ENCODE measurements at places on chromosomes 4 and X.

DNA sequence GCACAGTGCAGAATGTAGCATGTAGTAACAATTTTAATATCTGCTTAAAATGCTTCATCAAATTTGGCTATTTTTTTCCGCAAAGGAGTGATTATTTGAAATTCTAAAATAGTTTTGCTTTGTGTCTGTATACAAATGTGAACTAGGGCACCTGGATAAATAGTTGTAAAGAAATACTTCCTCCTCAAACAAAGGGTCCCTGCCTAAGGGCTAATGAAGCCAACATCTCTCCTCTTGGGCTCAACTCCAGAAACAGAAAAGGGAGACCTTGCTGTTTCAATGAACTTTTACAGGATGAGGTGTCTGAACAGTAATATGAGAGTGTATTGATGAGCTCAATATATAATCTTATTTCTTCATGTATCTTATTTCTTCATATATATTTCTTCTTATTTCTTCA is 30.8 kb upstream of the SCOC start:
- no peak for DNase-seq

DNA sequence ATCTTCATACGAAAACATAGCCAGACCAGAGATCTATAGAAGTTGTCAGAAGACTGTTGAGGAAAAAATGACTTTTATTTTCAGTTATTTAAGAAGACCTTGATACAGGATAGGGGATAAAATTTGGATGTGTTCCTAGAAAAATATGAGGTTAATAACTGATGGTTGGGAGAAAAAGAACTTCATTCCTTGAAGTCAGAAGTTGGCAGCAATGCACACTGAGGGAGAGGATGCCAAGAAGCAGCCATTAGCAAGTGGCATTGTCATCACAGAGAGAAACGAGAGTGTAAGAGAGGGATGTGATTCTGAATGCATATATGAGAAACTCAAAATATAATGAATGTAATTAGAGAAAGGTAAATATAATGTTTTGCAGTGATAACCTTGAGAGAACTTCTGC is 382.1 kb upstream of the EPHA5 start:
- DNase-seq = no peak

GRCh38 chrX:130836447-130836846 is 66.6 kb downstream of the ENOX2 start:
- DNase-seq = no peak

DNA sequence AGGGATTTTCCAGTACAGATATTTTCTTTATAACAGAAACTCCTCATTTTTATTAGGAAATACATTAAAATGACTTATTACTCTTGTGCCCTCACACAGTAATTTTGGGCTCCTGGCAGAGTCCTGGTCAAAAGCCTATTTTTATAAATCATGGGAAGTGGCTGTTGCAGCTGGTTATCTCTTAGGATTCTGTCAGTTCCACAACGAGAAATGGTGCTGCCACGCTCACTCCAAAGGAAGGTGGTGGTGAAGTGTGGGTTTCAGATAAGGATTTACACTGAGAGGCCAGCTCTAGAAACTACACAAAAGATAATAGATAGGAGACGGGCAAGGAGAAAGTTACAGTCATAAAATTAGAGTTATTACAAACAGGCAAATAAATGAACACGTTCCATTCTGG is 159.2 kb upstream of the FAM241A start:
- DNase-seq = no peak

DNA sequence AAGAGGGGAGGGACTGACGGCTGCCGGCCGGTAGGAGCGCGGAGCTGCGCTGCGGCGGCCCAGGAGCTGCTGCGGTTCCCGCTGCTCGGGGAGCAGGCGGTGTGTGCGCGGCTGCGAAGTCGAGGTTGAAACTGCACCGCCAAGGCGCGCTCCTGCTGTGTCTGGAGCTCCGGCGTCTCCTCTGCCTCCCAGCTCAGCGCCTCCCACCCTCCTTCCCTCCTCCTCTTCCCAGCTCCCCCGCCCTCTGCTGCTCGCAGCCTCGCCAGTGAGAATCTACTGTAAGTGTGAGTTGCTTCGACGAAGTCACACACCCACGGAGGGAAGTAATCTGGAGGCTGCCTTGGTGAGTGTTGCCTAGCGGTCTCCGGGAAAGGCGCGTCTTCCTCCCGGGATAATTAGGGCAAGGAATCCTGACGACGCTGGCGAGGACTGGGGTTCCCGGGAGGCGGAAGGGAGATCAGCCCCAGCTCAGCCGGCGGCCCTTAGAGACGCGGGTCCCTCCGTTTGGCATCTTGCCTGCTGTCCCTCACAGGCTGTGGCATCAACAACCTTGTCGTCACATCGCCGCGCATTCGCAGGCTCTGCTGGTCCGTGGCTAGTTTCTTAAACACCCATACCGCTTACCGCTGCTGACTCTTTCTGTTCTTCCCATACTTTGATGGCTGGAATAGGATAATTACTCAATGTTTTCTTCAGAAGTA is at the start of gene EPHA5:
EPHA5 (minus strand) TSS at position 159 of the 701 bp plus-strand sequence. CDS start 747 bp downstream, outside the sequence.
- no peak for DNase-seq

- DNase-seq = no peak
Measured at GRCh38 chr4:72318421-72319170, 250.4 kb downstream of the ADAMTS3 start.

DNA sequence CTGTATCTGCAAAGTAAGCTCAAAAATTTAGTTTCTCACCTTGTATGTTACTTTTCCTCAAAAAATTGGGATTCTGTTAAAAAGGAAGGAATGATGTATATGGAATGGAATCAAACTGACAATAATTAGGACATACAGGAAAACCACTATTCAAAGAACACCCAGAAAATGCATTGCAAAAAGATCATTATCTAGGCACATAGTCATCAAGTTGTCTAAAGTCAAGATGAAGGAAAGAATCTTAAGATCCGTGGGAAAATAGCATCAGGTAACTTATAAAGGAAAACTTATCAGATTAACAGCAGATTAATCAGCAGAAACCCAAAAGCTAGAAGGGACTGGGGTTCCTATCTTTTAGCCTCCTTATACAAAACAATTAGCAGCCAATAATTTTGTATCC is 23.1 kb upstream of the PLK4 start:
- no peak for DNase-seq

- DNase-seq = peak; percentile 52
Measured at GRCh38 chr4:189656641-189657040, 284.0 kb upstream of the FRG1 start.

DNA sequence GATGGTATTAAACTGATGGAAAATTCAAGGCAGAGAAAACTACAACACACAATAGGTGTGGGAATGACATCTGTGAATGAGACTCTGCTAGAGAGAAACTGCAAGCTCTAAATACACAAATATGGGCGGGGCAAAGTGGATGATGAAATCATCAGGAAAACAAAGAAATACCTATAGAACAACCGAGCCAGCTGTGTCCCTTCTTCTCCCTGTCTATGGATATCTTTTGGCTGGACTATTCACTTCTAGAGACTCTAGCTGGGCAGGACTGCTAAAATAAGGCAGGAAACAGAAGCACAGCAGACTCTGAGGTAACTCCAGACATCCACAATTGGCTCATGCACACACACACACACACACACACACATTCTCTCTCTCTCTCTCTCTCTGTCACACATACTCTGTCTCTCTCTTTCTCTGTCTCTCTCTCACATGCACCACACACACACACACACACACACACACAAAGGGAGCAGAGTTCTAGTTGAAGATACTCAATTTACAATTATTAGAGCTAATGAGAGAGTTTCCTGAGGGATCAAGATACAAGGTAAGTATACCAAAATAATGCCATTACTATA is 27.2 kb upstream of the EDNRA start:
- no peak for DNase-seq

DNA sequence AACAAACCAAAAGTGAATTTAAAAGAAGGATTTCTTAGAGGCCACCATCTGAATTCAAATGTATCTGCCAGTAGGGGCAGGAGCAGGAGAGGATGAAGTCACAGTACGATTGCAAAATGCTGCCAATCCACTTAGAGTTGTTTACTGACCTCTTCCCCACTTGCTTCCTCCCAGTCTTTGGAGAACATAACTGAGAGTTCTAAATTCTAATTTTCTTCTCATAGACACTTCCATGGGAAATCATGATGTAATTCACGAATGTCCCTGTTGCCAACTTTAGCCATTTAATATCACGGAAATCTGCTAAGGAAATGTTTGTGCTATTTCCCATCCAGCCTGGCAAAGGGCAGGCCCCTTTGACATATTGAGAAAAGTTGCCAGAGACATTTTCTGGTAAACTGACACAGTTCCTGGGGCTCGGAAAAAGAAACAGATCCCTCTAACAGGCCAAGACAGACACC is 33.6 kb upstream of the NOCT start:
- no peak for DNase-seq

DNA sequence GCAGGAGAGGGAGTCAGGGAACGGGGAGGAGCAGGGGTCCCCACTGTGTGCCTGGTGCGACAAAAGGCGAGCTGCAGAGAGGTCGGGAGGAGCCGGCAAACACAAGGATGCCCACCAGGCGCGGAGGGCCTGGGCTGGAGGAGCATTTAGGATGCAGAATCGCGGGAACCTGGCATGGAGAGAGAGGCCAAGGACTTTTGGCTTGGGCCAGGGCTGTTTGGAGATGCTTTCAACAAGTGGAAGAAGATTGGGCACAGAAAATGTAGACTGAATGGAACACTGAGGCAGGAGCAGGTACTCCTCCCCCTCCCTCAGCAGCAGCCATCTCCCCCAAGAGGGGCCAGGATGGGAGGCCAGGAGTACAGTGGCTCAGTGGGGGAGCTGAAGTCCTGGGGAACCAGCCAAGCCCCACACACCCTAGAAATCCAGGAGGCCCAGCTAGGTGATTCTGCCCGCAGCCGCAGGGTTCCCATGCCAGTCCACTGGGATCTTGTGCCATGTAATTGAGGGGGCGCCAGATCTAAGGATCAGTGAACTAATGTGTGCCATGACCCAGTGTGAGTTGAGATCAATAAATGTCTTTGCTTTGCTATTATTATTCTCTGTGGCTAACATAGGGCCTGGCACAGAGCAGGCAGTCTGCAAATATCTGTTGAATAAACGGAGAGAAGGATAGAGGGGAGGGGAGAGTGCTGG is 1.1 kb upstream of the ABLIM2 start:
- no peak for DNase-seq

- DNase-seq = no peak
Measured at GRCh38 chr4:15194520-15194919, 192.2 kb downstream of the CPEB2 start.

DNA sequence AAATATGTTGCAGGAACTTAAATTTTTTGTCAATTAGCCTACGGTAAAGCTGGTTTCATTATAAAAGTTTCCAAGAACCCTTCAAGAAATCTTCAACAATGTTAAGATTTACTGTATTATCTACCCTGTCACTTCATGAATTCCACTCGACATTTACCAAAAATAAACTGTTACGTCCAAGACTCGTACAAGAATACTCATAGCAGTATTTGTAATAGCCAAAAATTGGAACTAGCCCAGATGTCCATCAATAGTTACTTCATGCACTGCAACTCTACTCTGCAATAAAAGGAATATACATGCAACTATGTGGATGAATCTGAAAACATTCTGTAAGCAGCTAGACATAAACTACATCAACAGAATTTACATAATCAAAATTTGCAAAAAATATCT is 13.4 kb downstream of the RBMX start:
- no peak for DNase-seq

- no peak for DNase-seq
Measured at GRCh38 chrX:19133231-19133630, 11.0 kb upstream of the ADGRG2 start.

- DNase-seq = no peak
Measured at GRCh38 chrX:76172325-76172893, 453 bp upstream of the PBDC1 start.

GRCh38 chr4:98739751-98740150 is 81.3 kb upstream of the TSPAN5 start:
- DNase-seq = no peak

DNA sequence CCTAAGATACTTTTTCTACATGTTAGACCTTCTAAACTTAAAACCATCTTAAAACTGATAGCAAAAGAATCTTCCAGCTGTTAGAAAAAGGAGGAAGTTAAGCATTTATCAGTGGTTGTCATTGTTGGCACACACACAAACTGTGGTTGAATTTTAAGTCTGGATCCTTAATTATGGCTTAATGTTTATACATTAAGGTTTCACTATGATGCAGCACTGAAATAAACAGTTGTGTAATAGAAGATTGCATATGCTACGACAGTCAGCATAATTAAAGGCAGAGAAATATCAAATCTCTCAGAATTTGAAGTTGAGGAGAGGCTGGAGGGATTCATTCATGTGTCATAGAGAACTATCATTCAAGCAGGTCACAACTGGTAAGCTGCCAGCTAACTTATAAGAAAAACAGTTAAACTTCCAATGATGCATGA is 32.3 kb downstream of the ADGRA3 start:
- no peak for DNase-seq

DNA sequence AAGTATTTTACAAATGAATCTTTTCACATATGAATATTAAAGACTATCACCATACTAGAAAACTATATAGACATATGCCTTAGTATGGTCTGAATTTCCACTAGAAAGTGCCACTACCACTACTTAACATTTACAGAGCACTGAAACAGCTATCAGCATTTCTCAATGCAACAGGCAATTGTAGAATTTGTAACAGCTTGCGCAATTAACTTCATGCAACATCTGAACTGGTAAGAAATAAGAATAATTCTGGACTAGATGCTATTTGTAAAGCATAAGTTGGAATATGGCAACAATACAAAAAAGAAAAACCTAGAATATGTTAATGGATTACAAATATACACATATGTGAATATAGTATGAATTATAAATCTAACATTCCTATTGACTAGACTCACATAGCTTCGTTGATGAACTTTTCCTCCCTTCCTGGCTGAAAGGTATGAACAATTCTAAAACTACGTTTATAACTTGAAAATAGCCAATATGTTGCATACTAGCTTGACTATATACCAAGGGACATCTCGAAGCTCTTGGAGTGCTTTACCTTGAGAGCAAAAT is 82.0 kb downstream of the ATP8A1 start:
- no peak for DNase-seq

- no peak for DNase-seq
Measured at GRCh38 chr4:109156356-109156755, 146.1 kb downstream of the COL25A1 start.

- DNase-seq = no peak
Measured at GRCh38 chr4:76732246-76732645, 165.7 kb downstream of the SOWAHB start.

DNA sequence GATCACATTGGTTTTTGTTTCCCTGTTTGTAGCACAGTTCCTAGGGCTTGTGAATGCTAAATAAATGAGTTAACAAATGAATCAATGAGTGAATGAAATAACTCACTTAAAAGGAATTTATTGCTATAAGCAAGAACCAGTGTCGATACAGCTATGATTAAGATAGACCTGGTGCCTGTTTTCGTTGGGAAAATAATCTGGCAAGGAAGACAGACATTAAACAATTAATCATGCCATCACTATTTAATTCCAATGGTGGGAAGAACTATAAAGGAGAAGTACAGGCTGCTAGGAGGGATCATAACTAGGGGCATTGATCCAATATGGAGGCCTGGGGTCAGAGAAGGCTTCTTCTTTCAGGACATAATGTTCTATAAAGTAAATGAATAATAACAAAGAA is 4.5 kb upstream of the CBR4 start:
- DNase-seq = no peak

- DNase-seq = peak; percentile 35
Measured at GRCh38 chr4:99855678-99856077, 38.5 kb downstream of the LAMTOR3 start.
